ENCODE measurements at places on chromosomes 5 and 9. TPM values are rescaled to one million over a fixed set of nuclear protein-coding genes. Genes with fewer than 3 reads are reported as not detected.

The NEUROG1 gene
- not detected for total RNA-seq

The LCN15 gene
- not detected for total RNA-seq

The MYOZ3 gene
- 0.18 TPM for total RNA-seq

The RNF183 gene
- total RNA-seq = not detected

The CKMT2 gene
- total RNA-seq = not detected

The TCF7 gene
- 11.2 TPM for total RNA-seq

The SPATA31A3 gene
- not detected for total RNA-seq

The TBC1D2 gene
- 11.4 TPM for total RNA-seq

The NCS1 gene
- 53.2 TPM for total RNA-seq

The FOXD4L4 gene
- total RNA-seq = 0.04 TPM

The LCP2 gene
- total RNA-seq = not detected

The NDUFS6 gene
- total RNA-seq = 119 TPM

The APBA1 gene
- 0.15 TPM for total RNA-seq

The ZNF883 gene
- 1.1 TPM for total RNA-seq

The SUB1 gene
- total RNA-seq = 242 TPM

Measured in A549 treated with dexamethasone at 1 μM for 4 hours (cell line).